GM03348 (cell line): ENCODE measurements at places on chromosomes 6 and 20.
A peak's percentile ranks its signal among the peaks of the same experiment; 100 is the strongest.

- no peak for DNase-seq
Measured at GRCh38 chr20:53722515-53723036, 128.9 kb upstream of the ZNF217 start.

GRCh38 chr6:91298543-91299145, 711.8 kb upstream of the MAP3K7 start:
- no peak for DNase-seq

DNA sequence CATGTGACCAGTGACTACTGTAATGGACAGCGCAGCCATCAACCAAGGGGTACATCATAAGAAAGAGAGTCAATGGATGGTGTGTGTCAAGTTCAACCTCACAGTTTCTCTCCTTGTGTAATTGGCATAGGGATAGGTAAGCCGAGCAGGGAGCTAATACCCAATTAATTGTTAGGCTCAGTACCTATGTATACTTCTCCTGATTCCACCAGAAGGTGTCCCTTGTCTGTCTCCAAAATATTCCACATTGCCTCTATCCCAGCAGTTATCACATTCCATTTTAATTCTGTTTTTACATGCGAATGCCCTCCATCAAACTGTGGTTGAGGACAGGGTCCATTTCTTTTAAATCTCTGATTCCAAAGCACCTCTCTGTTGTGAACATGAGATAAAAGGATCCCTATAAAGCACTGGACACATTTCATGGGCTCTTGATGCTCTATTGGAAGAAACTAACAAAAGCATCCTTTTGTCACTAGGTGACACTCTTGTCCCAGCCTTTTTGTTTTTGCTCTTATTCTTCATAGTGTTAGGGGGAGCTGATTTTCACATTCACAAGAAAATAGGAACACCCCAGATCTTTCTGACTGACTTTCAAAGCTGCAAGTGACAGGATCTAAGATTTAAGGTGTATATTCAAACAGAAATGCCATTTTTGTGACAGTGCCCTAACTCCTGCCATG, 38.9 kb downstream of the FBXO9 start:
- no peak for DNase-seq

DNA sequence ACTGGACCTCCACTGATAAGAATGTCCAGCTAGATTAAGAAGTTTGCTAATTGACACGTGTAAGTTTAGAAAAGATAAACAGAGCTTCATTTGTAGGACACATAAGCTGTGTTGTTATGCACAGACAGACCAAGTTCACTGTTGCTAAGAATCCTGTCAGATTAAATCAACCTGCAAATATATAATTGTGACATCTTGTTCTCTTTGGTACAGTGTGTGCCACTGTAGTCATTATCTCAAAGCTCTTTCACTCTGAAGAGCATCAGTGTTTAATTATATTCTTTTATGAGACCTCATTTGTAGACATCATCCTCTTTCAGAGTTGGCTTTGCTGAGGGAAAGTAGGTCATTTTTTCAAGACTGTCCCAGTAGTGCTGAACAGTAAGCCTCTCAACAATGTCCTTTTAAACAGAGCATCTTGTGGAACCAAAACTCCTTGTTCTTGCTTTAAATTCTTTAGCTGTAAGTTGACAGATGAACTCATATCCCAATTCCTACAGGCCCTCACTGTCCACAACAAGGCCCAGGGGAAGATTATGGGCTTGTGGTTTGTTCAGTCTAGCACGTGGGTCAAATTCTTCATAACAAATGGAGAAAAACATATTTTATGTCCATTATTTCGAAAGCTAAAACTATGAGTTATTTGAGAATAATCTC, 252.4 kb downstream of the HDGFL1 start:
- DNase-seq: peak; percentile 73

GRCh38 chr6:7902221-7902620, 8.4 kb downstream of the TXNDC5 start:
- no peak for DNase-seq

DNA sequence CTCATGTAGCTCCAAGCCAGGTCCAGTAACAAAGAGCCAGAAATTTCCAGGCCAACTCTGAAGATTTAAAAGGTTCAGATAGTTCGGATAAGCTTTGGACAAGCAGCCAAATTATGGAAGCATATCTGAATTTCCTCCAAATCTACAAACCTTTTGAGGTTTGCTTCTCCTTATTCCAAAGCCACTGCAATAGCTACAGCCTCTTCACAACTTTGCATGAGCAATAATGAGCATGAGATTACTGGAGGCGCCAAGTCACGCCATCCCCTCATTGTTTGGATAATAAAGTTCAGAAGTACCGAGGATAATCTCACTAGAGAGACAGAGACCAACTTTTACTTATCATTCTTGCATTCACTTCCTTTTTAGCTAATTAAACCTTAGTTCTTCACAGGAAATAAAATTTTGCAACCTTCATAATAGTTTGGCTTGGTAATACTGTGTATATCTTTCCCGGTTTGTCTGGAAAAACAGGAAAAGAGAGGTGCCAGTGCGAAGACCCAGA, 329.6 kb upstream of the RSPO3 start:
- peak; percentile 31 for DNase-seq

- no peak for DNase-seq
Measured at GRCh38 chr6:111824608-111825337, 48.5 kb downstream of the FYN start.

DNA sequence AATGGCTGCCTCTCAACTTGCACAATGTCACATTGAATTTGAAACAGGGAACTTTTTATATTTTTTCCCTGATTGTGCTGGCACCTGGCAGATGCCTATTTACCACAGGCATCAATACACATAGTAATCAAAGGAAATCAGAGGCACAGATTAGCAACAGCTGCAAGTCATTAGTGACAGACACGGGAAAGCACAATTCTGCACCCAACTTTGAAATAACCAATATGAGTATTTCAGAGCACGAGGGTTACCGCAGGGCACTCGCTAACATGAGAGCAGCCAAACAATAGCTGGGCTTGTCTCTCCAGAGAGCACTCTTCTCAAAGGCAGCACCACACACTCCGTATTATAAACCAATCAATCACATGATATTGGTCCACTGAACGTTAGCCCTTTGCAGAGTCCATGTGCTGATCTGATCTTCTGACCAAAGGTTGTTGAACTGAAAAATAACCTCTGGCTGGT, 149.5 kb downstream of the RNF144B start:
- DNase-seq: no peak

DNA sequence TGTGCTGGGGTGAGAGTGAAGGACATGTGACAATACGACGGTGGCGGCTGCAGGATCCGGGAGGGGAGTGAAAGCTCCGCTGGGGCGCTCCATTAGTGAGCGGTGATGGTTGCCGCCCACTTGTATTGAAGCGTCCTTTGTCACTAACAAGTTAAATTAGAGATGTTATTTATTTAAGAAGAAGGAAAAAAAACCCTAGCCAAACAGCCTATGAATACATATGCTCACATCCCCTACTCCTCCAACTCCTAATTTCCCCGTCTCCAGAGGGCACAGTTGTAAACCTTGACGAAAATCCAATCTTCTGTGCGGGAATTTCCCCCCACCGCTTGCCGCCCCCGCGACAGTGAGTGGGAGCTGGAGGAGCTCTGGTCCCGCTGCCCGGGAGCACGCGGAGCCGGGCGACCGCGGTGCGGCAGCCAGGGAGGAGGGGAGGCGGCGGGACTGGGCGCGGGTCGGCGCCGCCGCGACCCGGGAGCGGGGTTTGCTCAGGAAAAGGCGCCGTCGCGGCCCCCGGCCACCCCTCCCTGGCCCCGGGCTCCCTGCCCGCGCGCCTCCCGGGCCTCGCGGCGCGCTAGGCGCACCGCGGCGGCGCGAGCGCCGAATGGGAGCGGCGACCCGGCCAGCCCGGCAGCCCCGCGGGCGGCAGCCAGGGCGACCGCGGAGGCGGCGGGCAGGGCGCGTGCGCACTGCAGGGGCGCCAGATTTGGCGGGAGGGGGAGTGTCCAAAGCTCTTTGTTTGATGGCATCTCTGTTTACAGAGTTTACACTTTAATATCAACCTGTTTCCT, at the start of gene MYB:
MYB (plus strand) TSS at position 767 of the 791 bp plus-strand sequence. CDS start 206 bp downstream, outside the sequence.
- peak; percentile 94 for DNase-seq

DNA sequence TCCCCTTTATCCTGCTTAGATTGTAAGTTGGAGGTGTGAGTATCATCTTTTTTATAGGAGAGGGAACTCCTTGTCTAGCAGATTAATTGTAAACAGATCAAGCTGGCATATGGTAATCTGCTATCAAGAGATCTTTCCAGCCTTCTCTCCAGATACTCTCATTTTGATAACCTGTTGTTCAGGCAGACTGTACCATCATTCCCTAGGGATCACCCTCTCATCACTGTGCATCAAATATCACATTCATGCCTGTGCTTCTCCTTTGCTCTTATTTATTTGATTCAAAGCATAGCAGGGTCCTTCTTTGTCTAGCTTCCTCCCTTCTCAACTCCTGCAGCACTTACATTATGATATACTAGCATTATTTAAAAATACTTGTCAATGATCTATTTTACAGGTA, 73.8 kb downstream of the LRRC1 start:
- no peak for DNase-seq

GRCh38 chr6:105409734-105410133, 6.9 kb upstream of the PREP start:
- DNase-seq: no peak

DNA sequence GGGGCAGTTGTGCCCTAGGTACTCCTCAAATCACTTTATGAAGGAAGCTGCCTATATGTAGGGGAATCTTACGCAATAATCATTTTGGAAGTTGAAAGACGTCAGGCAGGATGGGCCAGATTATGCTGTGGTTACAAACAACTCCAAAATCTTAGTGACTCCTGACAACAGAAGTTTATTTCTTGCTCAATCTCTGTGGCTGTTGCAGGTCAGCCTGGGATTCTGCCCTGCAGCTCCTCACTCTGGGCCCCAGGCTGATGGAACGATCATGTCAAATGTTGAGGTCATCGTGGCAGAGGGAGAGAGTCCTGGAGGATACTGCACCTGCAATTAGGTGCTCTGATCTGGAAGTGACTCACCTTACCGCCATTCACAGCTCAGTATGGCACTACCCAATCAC, 88.4 kb downstream of the ZDHHC14 start:
- DNase-seq: no peak

GRCh38 chr6:81487489-81487888, 265.0 kb downstream of the TENT5A start:
- peak; percentile 6 for DNase-seq

- DNase-seq: peak; percentile 90
Measured at GRCh38 chr6:143579703-143580102, 68.2 kb upstream of the FUCA2 start.

- DNase-seq: no peak
Measured at GRCh38 chr6:11039040-11039439, 5.1 kb downstream of the ELOVL2 start.

- DNase-seq: no peak
Measured at GRCh38 chr6:53634184-53634631, 31.3 kb downstream of the KLHL31 start.

DNA sequence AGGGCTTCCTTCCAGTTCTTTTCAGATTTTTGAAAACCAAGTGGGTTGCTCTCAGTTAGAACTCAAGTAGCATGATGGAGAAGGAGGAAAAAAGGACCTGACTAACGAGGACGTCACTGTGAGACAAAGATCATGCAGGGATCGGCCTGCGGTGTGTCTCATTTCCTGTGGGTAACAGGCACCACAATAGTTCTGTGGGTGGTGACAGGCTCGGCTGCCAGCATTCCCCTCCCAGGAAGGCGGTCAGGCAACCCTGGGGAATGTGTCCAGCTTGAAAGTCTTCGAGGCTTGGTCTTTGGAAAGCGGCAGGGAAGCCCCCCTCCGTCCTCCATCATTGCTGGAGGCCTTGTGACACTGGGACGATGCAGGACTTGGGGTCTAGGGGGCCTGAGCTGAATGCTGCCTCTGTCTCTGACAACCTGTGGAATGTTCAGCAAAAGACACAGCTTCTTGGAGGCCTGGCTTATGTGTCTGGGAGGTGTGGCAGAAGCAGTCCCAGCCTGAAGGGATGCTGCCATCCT, 121.0 kb downstream of the BCAS1 start:
- peak; percentile 89 for DNase-seq

GRCh38 chr6:3535776-3536435, 79.1 kb upstream of the SLC22A23 start:
- DNase-seq: no peak

- peak; percentile 38 for DNase-seq
Measured at GRCh38 chr20:59042151-59042795, at the start of gene PRELID3B. TSS of gene PRELID3B (minus strand) at chr20:59042786. CDS start at chr20:59042730, 56 bp downstream.

GRCh38 chr20:19661717-19662636, 96.1 kb upstream of the RIN2 start:
- DNase-seq: peak; percentile 83

GRCh38 chr6:158398252-158399024, 86.2 kb downstream of the TULP4 start:
- no peak for DNase-seq

- peak; percentile 24 for DNase-seq
Measured at GRCh38 chr6:169503422-169504152, 198.2 kb downstream of the WDR27 start.

- DNase-seq: no peak
Measured at GRCh38 chr6:145886228-145886956, 71.8 kb upstream of the FBXO30 start.

DNA sequence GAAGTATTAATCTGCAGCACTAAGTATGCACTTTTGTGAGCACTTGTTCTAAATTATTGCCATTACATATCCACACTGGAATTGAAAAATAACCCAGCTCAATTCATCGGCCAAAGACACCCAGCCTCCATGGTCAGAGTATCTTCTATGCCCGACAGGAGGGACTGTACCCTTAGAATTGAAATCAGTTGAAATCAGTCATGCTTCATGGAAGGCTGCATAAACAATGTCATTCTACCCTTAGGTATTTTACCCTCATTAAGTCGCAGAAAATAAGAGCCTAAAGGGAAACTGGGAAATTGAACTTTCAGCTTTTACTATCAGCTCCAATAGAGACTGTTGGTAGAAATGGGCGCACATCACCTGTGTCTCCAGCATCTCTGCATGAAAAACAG, 2.9 kb upstream of the RAMACL start:
- no peak for DNase-seq

GRCh38 chr20:38671186-38671585, 53.1 kb upstream of the SLC32A1 start:
- DNase-seq: no peak

- peak; percentile 72 for DNase-seq
Measured at GRCh38 chr20:25399037-25399430, 8.4 kb upstream of the ABHD12 start.

DNA sequence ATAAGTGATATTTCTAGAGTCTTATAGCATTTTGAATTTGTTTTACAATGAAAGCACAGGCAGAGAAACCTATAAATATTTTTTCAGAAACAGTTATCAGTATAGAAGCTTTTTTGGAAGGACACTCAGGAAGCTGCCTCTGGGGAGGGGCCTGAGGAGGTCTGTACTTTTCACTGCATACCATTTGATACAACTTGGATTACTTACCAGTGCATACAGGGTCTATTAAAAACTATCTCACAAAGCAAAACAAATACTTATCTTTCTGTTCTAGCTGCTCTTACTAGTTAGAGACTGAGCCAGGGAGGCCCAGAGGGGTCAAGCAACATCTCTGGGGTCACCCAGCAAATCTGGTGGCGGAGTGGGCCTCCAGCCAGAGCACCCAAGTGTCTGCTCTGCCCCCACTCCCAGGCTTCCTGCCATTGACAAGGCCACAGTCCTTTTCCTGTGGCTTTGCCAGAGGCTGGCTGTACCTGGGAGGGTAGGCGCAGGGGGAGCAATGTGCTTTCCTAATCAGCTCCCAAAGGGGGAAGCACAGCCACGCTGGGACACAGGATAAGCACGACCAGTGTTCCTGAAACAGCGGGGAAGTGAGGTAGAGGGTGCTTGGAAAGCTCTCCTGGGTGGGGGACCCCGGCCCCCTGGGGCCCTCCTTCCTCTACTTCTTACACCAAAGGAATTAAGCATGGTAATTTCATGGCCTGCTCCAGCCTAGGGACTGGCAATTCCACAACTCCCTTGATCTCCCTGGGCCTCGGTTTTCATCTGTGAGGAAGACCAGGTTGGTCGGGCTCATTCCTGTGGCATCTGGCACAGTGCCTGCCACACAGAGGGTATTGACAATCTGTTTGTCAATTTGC, 7.8 kb downstream of the TCF15 start:
- no peak for DNase-seq
